ENCODE measurements at places on chromosomes 7 and 10.

DNA sequence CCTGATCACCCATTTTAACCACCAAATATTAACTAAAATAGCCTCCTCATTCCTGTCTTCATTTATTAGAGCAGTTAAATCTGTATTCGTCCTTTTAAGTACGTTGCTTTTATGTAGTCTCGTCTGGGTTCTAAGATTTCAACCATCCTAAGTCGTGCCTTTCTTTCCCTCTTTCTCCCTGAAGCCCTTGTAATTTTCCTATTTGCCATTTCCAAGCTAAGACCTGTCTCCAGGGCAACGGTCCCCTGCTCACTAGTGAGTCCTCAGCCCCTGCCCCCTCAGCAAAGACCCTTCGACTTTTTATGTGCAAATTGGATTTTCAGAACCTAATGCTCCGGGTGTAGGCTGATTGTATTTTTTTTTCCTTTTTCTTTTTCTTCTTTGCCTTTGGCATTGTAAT is 16.1 kb upstream of the MEST start:
- no peak for DNase-seq

- DNase-seq = no peak
These were observed 59.0 kb upstream of the CHST15 start for GRCh38 chr10:124152139-124153022.

GRCh38 chr7:92841192-92841591 is 4.8 kb upstream of the CDK6 start:
- no peak for DNase-seq

- no peak for DNase-seq
These were observed 35.5 kb downstream of the VOPP1 start for GRCh38 chr7:55536619-55537457.

DNA sequence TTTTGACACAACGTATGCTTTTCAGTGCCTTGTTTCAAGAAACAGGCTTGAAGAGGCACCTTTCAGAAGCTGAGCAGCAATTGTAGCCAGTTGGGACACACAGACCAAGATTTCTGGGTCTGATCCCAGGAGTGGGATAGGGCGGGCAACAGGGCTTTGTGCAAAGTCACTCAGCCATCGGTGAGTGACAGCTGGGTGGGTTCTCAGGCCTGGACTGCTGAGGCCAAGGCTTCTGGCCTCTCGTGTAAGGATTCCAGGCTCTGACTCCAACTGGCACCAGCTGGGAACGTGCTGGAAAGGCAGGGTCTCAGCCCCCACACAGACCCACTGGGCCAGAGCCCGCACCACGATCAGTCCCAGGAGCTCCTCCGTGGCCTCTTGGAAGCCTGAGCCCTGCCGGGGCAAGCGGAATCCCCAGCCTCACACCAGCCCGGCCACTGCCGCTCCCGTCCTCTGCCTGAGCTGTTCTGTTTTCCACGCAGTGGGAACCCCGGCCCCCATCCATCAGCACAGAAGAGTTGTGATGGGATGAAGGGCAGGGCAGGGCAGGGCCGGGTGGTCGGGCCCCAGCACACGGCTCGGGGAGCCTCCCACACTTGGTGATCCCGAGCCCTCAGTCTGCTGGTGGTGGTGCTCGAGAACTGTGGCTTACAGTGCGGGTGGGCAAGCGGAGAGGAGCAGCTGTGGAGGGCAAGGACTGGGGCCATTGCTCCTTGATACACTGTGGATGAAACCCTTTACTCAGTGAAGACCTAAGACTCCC is 46.8 kb downstream of the VIPR2 start:
- DNase-seq = no peak

DNA sequence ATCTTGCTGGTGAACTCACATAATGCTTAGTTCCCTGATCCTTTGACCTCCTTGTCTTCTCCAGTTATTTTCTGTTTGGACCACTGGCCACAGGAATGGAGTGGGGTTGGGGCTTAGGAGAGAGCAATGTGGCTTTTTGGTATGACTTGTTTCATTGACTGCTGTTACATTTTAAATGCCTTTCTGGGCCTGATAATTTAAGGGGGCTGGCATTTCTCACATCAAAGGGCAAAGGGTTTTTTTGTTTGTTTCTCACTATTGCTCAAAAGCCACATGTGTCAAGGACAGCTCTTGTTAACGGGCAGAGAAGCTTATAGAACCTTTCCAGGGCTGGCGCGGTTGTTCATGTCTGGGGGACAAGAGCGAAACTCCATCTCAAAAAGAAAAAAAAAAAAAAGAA is 161.2 kb upstream of the TNRC18 start:
- DNase-seq = no peak

DNA sequence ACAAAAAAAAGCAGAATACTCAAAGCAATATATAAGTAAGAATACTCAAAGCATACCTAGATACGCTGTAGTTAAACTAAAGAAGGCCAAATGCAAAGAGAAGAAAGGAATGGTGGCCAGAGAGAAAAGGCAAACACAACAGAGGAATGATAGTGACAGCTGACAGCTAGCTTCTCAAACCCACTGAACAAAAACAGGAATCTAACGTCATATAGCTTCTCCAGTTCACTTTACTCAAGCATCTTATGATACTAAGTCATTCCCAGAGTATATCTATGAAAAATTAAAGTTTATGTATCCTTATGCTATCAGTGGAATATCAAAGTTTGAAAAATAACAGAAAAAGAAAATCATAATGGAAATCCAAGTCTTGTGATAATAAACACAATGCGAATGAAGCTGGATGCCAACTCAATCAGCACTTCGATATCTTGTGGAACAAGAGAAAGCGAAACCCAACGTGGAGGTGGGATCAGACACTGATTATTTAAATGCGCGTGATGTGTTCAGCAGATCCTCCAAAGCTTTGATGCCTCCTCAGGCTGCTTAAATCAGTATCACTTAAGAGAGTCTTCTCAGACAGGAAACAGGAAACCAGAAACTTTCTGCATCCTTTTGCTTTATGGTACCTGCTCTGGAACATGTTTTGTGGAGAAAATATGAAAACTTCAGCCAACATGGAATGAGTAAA is 102.8 kb downstream of the PIP4K2A start:
- no peak for DNase-seq

DNA sequence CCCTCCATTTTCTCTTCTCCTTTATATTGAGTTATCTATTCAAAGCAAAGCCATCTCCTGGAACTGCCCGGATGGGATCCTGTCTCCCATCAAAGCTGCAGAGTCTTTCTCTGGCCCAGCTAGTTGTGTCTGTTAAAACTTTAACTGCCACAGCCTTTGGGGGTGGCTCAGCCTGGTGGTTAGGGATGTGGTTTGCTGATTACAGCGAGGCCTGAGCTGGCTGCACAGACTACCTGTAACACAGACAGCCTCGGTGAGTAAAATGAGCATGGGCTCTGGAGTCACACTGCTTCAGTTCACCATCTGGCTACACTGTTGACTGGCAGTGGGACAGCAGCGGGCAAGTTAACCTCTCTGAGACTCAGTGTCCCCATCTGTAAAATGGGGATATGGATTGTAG is 18.4 kb upstream of the HABP2 start:
- no peak for DNase-seq
